ENCODE measurements at places on chromosomes 4 and X. TPM values are rescaled to one million over a fixed set of nuclear protein-coding genes. Genes with fewer than 3 reads are reported as not detected.

GRCh38 chr4:99185581-99185980 is 33.5 kb downstream of the ADH6 start:
- DNase-seq = no peak

DNA sequence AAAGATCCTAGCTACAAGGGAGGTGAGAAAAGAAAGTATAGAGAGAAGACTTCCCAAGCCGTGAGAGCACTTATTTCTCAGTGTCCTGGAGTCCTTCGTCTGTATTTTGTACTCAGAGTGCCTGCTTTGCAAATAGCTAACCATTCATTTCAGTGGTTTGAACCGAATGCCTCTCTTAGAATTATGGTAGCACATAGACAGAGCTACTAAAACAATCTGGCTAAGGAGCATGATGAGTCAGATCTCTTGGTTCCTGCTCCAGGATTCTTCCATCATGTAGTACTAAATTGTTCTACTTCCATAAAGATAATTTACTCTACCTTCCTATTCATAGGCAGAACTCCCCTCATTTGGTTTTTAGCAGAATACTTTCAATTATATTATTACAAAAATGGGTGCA is 946.6 kb downstream of the STIM2 start:
- no peak for DNase-seq

DNA sequence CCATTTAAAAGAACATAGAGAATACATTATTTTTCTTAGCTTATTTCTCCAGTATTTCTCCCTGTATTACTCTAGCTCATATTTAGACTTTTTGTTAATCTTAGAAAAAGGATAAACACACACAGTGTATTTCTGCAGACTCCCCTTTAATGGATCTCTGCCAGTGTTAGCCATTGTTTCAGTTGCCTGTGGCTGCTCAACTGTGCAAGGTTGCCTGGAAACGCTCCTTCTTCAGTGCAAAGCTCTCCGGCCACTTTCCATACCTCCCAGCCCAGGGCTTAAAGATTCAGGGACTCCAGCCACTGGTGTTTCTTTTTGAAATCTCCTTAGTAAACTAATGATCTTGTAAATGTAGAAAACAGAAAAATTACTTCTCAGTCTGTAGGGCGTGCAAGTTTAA is 104.9 kb downstream of the SLIT2 start:
- DNase-seq = no peak

- DNase-seq = peak; percentile 60
Observed at GRCh38 chr4:22635692-22636091, 57.0 kb upstream of the GBA3 start.

DNA sequence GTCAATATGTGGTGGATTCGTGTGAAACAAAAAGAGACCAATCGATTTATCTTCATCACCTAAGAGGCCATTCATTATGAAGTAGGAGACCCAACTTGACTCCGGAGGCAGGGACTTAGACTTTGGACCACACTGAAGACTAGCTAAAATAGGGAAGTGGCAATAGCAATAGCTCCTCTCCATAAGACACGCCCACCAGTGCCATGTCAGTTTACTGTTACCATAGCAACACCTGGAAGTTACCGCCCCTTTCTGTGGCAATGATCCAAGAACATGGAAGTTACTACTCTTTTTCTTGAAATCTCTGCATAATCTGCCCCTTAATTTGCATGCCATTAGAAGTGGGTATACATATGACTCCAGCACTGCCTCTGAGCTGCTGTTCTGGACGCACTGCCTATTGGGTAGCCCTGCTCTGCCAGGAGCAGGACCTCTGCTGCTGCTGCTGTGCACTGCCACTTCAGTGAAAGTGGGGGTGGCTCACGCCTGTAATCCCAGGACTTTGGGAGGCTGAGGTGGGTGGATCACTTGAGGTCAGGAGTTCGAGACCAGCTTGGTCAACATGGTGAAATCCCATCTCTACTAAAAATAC is 163.2 kb downstream of the PRKX start:
- peak; percentile 63 for DNase-seq

DNA sequence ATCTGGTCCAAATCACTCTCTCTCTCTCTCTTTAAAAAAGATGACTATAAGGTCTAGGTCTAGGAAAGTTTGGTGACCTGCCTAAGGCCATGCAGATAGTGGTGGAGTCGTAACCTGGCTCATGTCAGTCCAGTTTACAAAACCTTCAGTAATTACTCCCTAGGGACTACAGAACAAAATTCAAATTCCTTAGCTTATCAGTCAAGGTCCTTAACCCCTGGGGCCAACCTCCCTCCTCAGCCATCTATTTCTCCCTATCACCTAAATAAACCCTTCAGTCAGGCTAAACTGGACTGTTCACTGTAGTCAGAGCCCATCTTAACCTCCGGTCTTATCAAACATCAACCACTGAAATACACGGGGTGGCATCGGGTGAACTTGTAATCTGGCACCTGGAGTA is 68.9 kb downstream of the MAP3K15 start:
- no peak for DNase-seq

DIPK2B gene
- not detected for total RNA-seq

Measured in endodermal cell (in vitro differentiated cells).